ENCODE measurements at places on chromosomes 7 and 10.

- no peak for DNase-seq
These were observed 96.0 kb downstream of the SAMD9 start for GRCh38 chr7:93021748-93022147.

GRCh38 chr7:121107923-121108498, 119.5 kb downstream of the CPED1 start:
- DNase-seq = peak; percentile 56

- no peak for DNase-seq
These were observed 74.6 kb downstream of the WAPL start for GRCh38 chr10:86446987-86447386.

DNA sequence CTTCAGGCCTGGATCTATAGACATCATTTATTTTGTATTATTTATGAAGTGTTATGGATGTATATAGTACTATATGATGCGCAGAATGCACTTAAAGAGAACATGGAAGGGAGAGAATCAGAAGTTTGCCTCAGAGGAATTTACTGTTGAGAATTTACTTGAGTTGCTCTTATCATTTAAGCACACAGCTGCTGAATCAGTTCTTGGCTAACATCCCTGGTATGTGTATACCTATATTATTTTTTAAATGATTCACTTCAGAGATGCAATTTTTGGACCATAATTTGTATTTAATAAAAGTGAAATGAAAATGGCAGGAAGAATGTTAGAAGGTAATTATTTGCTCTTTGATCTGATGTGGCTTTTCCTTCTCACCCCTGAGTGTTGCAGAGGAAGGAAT, 191.6 kb downstream of the BICC1 start:
- DNase-seq = no peak

DNA sequence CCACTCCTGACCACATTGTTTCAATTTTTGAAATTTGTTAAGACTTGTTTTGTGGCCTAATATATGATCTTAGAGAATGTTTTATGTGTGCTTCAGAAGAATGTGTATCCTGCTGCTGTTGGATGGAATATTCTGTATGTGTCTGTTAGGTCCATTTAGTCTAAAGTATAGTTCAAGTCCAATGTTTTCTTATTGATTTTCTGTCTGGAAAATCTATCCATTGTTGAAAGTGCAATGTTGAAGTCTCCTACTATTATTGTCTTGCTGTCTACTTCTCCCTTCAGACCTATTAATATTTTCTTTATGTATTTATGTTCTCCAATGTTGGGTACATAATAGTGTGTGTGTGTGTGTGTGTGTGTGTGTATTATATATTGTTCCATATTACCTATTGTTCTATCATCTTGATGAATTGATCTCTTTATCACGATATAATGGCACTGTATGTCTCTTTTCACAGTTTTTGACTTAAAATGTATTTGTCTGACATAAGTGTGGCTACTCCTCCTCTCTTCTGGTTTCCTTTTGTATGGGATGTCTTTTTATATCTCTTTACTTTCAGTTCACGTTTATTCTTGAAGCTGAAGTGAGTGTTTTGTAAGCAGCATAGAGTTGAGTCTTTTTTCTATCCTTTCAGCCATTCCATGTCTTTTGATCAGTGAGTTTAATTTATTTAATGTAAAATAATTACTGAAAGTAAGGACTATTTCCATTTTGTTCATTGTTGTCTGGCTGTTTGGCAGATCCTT, 61.3 kb downstream of the AKR1D1 start:
- no peak for DNase-seq
